ENCODE measurements at places on chromosomes 11 and 22. TPM values are rescaled to one million over a fixed set of nuclear protein-coding genes. Genes with fewer than 3 reads are reported as not detected.

GRCh38 chr11:1025410-1026162 is 10.9 kb downstream of the MUC6 start:
- peak; percentile 24 for DNase-seq

GRCh38 chr11:7251836-7252682 is at the start of gene SYT9:
SYT9 (plus strand) TSS chr11:7251904; CDS start chr11:7252187, 283 bp downstream.
- DNase-seq = peak; percentile 71

DNA sequence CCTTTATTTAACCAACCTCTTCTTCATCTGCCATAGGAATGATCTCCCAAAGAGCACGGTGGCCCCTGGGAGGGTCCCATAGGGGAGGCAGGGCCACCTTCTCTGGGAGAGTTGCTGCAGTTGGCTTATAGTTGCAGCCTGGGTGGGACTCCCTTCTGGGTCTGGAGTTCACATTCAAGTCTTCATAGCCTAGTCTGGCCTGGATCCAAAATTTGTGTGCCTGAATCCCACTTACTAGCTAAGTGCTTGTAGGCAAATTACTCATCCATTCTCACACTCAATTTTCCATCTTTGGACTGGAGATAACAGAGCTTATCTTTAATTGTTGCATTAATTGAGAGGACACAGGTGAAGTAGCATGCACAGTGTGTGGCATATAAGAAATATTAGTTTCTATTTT is 163.6 kb downstream of the GRIK4 start:
- DNase-seq = peak; percentile 35

DNA sequence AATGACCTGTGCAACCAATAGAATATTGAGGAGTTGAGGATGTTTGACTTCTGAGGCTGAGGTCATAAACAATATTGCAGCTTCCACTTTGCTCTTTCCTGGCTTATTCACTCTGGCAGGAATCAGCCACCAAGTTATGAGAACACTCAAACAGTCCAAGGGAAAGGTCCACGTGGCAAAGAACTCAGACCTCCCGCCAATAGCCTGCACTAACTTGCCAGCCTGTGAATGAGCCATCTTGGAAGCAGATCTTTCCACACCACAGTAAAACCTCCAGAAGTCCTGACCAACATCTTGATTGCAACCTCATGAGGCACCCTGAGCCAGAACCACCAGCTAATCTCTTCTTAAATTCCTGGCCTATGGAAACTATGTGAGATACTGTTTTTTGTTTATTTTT is 22.7 kb upstream of the PICALM start:
- DNase-seq = peak; percentile 32

DNA sequence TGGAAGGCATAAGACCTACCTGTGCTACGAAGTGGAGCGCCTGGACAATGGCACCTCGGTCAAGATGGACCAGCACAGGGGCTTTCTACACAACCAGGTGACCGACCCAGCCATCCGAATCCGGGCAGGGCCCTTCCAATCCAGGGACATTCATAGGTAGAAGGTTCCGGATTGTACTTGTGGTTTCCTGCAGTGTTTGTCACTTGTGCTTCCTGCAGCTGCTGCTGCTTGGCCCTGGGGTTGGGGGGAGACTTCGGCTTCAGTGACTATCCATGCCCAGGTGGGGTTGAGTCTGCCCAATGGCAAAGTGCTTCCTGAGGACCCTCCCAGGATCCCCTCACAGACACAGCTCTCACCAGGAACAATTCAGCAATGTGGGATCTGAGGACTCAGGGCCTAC is 2.2 kb downstream of the APOBEC3A start:
- no peak for DNase-seq

DNA sequence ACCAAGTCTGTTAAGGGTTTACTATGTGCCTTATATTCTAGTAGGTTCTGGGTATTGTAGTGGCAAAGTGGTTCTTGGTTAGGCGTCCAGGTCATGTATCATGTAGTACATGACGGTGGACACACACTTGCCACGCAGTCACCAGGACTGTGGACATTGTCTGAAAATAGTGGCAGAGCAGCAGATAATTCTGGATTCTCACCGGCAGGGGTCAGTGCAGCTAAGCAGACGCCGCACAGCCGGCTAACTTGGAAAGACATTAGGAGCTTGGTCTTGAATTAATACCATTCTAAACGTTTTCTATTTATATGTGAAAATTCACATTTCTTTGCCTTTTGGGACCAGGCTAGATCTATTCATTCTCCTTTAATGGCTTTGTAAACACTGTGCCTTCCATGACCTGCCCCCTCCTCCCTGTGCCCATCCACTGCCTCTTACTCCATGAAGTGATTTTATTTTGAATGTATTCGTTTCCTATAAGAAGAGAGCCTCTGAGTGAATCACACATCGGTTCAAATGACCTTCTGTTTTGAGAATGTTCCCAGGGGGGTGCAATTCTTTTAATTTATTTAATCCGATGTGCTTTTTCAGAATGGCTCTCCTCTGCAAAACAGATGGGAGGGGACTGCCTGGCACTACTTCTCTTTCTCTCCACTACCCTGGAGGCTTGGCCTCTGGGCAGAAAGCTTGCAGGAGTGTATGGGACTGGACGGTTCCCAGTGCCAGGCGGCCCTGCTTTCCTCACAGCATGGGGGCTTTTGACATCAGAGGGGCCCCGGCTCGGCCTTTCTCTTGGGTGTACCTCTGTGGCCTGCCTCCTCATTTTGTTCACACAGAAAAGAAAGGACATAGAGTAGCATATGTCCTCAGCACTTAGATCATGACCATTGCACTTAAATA is 378.0 kb downstream of the NTM start:
- DNase-seq = peak; percentile 72

The SCGB1A1 gene
- not detected for total RNA-seq

DNA sequence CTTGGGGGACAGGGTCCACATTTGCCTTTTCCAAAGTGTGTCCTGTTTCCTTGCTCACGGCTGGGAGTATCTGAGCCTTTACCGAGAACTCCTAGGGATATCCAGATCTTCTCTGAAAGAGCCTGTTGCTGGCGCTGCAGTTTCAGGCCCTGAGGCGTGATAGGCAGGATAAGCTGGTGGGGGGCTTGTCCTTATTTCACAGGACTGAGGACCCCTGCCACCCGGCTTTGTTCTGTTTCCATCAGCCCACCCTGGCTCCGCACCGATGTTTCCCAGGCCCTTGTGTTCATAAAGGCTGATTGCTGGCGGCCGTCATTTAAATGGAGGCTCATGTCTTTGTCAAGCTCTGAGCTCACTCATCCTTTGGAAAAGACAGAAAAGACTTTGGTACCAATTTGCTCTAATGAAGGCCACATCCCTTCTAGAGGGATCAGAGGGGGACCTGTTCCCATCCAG is 9.4 kb upstream of the NPTXR start:
- no peak for DNase-seq

DNA sequence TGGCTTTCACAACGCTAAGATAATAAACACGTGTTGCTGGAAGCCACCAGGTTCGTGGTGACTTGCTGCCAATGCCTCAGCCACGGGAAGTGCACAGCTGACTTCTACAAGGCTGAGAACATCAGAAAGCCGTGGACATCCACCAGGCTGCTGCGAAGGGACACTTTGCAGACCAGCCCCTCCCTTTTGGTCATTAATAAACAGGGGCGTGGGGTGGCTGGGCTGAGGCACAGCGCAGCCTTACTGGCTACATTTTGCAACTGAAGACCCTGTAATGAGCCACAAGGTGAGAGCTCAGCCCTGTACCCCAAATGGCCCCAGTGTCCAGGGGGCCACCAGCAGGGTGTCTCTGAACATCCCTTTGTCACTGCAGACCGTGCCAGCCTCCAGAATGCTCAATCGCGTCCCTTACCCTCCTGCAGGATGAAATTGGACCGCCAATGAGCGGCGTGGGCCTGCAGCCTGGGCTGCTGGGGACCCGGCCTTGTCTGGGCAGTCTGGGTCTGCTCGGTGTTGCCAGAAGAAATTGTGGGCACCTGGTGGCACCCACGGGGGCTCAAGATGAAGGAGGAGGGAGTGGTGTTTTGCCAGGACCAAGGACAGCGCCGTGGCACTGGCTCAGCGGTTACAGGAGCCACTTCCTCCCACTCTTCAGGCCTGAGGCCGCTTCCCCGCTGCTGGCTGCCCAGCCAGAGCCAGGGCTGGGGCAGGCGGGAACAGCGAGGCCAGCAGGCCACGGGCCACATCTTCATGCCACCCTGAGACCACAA is 181.9 kb downstream of the CTTN start:
- DNase-seq = no peak

The RASGRP2 gene
- not detected for total RNA-seq

The GTF2H1 gene
- 70.4 TPM for total RNA-seq

GRCh38 chr11:126740846-126741245 is 259.7 kb downstream of the KIRREL3 start:
- no peak for DNase-seq

DNA sequence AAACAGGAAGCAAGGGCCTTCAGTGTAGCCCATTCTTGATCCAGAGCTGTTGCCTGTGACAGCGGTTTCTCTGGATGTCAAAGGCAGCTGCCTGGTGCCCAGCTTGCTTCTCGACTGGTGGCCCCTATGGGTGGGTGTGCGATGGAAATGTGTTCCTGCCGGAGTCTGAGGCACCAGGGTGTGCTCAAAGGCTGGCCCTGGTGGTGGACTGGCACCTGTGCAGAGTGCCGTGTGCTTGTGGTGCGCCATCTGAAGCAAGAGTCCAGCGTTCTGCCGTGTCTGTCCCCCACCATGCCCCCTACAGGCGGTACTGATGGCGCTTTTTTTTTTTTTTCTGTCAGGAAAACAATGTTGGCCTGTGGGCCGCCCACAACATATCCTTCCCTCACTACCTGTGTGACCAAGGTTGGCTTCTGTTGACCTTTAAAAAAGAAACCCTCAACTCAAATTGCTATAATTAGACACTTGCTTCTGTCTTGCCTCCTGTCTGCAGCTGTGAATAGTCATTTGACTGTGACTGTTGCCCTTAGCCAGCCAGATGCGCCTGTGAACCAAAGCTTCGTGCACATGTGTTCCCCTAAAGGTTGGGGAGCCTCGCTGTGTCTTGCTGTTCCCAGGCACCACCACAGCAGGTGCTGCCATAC is 4.7 kb upstream of the RANBP1 start:
- DNase-seq = peak; percentile 55

DNA sequence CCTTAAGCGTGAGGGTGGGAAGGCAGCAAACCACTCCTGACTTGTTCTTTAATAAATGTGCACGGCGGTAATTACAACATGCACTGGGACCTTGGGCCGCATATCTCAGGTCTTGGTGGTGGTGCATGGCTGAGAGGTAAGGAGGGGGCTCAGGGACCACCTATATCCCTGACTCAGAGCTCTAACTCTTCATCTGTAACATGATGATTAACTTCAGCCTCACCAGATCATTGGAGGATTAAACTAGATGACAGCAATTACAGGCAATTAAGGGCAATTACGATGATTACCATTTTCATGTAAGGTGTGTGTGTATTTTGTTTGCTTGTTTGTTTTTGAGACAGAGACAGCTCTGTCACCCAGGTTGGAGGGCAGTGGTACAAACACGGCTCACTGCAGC is 45.0 kb downstream of the FBLN1 start:
- DNase-seq = no peak

GRCh38 chr11:46270684-46271083 is 6.8 kb upstream of the CREB3L1 start:
- no peak for DNase-seq

- DNase-seq = no peak
Measured at GRCh38 chr11:42631220-42631843, 680.5 kb upstream of the API5 start.

- DNase-seq = no peak
Measured at GRCh38 chr22:26711205-26711963, 54.0 kb downstream of the MIAT start.

GRCh38 chr11:27420722-27421572 is 51.6 kb downstream of the LGR4 start:
- no peak for DNase-seq

GRCh38 chr11:10388574-10388973 is 66.5 kb upstream of the AMPD3 start:
- no peak for DNase-seq

The GTSE1 gene
- total RNA-seq = 21.1 TPM

GRCh38 chr11:3849297-3849874 is 6.1 kb upstream of the STIM1 start:
- DNase-seq = no peak

- peak; percentile 32 for DNase-seq
Measured at GRCh38 chr11:326842-327580, 6.4 kb upstream of the IFITM3 start.

DNA sequence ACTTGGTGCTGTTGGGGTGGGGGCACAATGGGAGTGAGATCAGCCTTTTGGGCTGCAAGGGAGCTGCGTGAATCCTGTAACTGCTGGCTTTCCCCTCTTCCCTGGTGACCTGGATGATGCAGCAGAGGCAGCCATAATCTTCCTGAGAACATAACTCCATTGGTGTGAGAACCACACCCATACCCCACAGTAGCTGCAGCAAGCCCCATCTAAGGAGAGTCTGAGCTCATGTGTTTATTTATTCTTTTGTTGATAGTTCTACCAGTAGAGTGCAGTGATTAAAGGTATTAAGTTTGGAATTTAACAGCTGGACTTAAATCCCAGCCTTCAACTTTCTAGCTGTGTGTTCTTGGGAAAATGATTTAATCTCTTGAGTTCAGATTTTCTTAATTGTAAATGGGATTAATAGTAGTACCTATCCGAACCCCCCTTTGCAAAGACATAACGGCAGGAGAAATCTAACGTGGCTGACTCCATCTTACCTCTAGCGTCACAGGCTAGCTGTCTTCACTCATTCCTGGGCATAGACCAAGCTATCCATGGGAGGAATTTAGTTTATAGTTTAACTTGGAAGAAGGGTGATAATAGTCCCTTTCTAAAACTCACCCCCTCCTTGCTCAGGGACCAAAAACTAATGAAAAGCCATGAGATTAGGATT is 385.0 kb upstream of the DDI1 start:
- no peak for DNase-seq

DNA sequence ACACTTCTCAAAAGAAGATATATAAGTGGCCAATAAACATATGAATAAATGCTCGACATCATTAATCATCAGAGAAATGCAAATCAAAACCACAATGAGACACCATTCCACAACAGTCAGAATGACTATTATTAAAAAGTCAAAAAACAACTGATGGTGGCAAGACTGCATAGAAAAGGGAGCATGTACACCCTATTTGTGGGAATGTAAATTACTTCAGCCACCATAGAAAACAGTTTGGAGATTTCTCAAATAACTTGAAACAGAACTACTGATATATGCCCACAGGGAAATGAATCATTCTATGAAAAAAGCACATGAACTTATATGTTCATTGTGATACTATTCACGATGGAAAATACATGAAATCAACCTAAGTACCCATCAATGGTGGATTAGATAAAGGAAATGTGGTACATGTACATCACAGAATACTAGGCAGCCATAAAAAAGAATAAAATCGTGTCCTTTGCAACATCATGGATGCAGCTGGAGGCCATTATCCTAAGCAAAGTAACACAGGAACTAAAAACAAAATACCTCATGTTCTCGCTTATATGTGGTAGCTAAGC is 42.4 kb downstream of the GLYATL2 start:
- DNase-seq = no peak

All from Daoy (cell line).